ENCODE measurements at places on chromosomes 16 and 17.

DNA sequence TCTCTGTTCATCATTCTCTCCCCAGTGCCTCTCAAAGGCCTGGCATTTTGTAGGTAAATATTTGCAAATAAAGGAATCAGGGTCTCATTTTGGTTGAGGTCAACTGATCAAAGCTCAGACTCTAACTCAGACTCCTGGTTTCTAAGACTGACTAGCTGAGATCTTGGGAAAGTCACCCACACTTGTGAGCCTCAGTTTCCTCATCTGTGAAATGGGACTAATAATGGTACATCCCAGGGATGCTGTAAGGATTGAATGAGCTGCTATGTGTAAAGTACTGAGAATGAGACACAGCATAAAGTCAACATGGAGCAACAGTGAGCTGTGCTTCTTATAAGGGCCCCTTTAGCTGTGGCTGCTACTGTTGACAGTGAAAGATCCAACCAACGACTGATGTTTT is 70.6 kb upstream of the XYLT1 start:
- no peak for DNase-seq

DNA sequence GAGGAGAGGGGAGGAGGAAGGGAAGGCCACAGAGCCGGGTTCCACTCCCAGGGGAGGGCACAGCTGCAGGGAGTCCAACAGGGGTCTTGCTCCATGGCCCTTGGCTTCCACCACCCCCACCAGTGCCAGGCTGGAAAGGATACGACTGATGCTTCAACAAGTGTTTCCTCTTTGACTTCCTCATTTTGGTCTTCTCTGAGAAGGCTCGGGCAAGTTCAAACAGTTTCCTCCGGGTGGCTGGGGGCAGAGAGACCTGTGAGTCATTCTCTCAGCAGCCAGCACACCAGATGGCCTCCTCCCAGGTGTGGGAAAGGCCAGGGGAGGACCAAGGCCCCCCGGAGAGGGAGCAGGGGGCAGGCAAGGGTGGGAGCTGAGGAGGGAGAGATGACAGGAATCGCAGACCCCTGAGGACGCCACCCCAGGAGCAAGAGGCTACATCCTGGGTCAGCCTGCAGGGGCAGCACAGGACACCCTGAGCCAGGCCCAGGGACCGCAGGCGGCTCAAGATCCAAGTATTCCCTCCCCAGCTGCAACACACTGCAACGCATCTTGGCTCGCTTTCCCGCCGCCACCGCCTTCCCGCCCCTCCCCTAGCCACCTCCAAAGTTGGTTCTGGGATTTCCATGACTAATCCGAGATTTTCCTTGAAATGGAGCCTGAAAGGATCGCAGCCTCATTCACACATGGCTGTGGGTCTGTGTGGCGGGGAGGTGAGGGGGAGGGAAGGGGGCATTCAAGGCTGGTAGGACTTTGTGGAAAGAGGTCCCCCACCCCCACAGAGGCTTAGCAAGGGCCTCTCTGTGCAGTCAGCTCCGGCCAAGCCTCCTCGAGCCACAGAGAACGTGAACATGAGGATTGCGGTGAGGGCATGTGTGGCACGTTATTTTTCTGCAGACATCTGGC is 18.4 kb upstream of the MRPS23 start:
- no peak for DNase-seq

DNA sequence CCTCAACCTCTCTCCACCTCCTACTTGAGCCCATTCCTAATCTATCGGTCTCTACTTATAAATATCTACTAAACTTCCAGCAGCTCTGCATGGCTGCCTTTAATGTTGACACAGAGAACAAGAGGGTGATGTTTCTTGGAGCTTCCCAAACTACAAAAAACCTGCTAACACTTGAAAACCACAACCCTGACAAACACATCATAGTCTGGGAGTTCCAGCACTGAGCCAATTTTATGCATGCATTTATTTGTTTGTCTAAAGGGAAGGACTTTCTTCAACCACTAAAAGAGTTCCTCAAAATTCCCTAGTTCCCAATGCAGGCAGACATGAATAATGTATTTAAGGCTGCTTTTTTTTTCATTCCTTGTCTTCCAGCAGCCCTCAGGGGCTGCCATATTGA is 331.8 kb upstream of the XYLT1 start:
- no peak for DNase-seq

DNA sequence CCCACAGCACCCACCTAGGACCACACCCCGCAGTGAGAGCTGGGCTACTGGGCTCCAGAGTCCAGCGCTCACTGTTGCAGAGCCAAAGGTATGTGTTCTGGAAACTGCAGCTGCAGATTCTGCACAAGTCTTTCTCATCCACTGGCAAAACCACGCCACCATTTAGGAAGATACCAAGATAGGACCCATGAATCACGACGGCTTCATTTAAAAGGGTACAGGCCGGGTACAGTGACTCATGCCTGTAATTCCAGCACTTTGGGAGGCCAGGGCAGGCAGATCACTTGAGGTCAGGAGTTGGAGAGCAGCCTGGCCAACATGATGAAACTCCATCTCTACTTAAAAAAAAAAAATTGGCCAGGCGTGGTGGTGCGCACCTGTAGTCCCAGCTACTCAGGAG is 18.8 kb downstream of the FOXF1 start:
- DNase-seq: no peak

DNA sequence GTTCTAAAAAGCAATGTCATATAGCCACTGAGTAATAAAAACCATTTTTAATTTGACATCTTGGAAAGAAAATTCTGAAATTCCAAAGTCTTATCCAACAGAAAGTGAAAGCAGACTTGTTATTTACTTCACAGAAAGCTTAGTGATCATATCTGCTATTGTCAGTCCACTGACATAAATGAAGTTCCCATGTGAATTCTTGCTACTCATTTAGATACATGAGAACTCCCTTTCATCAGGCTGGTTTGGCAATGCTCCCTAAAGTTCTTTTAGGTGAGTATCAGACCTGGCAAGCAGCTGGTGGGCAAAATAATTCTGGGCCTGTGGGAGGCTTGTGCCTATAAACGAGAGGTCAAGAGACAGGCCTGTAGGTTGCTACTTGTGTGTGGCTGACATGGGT is 23.4 kb downstream of the NME2 start:
- no peak for DNase-seq

DNA sequence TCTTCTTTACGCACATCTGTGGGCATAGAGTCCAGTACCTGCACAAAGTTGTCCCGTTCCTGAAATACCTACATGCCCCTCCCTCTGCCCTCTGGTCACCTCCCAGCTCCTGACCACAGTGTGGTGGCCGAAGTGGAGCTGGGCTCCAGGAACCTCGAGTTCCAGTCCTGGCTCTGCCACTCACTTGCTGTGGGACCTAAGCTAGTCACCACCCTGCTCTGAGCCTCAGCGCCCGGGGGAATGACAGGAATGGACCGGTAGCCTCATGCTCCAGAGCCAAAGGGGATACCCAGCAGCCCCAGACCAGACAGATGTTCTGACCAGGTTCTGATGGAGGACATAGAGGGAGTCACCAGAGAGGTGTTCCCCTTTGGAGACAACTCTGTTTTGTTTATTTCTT is 26.7 kb upstream of the ITGA3 start:
- DNase-seq: no peak

DNA sequence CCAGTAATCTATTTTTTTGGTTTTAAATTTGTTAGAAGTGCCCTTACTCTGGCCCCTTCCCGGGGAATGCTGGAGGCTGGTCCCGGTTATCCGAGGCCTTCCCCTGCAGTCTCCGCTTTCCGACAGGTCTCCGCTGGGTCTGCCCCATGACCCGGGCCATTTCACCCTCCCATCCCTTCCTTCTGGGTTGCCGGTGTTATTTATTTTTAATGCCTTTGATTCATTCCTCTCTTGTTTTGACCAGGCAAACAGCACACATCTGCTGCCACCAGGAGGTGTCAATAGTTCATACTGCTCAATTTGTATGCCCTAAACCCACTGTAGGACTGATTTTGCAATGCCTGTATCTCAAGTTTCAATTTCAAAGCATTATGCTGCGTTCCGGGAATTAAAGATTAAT is 113.2 kb upstream of the IRX5 start:
- no peak for DNase-seq

DNA sequence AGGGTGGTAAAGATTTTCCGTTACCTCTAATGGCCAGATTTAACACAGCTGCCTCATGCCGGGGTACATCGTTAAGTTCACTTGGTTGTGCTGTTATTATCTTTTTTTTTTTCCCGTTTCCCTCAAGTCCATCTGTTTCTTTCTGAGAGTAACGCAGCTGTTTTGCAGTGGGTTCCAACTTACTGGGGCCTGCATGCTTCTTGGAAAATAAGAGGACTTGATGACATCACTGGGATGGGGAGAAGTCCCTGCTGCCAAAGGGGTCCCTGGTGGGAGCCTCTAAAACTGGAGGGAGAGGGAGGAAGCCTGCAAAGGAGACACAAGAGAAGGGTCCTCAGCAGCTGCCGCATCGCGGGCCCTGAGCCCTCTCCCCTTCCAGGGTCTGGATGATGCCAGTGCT is 77.8 kb upstream of the NOL11 start:
- no peak for DNase-seq
